Renal cortex interstitium (tissue), 15 donors: ENCODE measurements at places on chromosomes 6 and 20. TPM values are rescaled to one million over a fixed set of nuclear protein-coding genes. Genes with fewer than 3 reads are reported as not detected.

- DNase-seq, result no peak
Measured at GRCh38 chr6:1789092-1789491, 179.4 kb downstream of the FOXC1 start.

DNA sequence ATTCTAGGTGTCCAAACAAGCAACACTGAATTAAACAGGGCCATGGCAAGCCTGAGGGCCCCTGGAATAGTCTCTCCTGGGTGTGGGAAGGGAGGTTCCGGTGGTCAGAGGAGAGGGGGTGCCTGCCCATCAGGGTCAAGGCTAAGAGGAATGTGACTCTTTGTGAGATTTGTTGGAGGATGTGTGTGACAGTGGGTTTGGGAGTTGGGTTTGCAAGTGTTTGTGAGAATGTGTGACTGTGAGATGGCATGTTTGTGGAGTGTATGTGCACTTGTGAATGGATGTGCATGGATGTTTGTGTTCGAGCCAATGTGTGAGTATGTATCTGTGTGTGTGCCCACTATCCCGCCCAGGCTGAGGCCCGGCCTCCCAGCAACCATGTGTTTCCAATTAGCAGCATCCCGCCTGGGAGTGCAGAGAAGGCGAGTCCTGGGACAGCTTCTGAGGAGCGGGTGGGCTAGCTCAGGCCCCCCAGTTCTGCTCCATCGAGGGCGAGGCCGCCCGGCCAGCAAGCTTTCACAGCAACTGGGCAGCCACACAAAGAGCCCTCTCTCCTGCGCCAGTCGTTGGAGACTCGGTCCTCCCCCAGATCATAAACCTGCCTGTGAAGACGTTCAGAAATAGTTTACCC, 12.6 kb downstream of the FOXC1 start:
- DNase-seq, result no peak

DNA sequence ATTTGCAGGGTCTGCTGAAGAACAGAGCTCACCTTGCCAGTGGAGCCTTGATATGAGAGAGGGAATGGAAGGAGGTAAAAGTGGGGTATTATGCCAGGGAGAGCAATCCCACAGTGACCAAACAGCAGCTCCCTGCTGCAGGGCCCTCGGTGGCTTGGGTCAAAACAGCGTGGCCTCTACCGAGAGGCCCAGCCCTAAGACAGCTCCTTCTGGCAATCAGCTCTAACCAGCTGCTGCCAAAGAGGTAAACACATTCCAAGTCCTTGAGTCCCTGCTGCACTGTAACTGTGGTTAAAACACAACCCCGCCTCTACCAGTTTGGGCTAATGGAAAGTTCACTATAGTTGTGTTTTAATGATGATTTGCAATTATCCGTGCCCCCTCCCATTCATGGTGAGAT, 1.4 kb upstream of the DAAM2 start:
- DNase-seq, result no peak

- no peak for DNase-seq
Measured at GRCh38 chr20:54207053-54207742, 689 bp upstream of the PFDN4 start.

DNA sequence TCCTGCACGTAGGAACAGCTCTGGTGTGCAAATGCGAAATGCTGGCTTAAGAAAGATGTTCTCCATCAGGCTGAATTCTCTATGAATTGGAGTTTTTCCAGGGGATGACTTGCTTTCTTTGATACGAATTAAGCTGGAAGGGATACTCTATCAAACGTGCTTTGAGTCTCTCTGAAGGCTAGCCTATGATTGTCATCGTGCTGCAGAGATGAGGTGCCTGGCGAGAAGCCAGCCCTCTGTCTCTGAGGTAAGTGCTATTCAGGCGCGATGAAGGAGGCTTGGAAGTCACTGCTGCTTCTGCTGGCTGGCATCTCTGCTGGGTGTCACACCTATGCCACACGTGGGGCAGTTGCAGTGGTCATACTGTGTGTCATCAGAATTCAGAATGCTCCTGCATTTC, 223.7 kb downstream of the TAF4 start:
- DNase-seq, result no peak

DNA sequence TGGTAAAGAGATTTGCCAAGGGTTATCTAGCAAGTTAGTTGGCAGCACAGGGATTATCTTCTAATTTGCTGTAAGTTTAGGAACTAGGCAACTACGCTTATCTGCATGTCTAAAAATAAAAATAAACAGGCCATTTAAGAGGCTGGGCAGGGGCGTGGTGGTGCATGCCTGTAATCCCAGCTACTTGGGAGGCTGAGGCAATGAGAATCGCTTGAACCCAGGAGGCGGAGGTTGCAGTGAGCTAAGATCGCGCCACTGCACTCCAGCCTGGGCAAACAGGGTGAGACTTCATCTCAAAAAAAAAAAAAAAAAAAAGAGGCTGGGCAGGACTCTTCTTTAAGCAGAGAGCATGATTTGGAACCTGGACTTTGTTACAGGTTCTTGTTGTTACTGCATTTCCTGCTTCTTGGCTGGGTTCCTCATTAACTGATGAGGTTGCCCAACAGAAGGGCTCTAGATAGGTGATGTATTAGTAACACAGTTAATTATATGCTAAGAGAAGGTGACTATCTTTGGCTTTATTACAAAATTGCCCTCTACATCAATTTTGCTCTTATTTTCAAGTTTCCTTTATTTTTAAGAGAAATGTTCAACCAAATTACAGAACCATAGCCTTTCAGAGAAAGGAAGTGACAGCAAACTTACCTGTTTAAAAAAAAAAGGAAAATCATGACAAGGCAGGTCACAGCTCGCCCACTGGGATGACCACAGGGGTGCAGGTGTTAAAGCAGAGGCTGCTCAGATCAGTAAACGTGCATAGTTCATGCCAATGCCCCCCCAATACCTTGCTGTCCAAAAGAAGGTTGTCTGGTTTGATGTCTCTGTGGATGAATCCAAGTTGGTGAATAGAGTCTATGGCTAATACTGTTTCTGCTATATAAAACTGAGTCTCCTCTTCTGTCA, 32.5 kb downstream of the STK38 start:
- DNase-seq, result no peak

- no peak for DNase-seq
Measured at GRCh38 chr6:13586603-13587542, 12.5 kb downstream of the SIRT5 start.

DNA sequence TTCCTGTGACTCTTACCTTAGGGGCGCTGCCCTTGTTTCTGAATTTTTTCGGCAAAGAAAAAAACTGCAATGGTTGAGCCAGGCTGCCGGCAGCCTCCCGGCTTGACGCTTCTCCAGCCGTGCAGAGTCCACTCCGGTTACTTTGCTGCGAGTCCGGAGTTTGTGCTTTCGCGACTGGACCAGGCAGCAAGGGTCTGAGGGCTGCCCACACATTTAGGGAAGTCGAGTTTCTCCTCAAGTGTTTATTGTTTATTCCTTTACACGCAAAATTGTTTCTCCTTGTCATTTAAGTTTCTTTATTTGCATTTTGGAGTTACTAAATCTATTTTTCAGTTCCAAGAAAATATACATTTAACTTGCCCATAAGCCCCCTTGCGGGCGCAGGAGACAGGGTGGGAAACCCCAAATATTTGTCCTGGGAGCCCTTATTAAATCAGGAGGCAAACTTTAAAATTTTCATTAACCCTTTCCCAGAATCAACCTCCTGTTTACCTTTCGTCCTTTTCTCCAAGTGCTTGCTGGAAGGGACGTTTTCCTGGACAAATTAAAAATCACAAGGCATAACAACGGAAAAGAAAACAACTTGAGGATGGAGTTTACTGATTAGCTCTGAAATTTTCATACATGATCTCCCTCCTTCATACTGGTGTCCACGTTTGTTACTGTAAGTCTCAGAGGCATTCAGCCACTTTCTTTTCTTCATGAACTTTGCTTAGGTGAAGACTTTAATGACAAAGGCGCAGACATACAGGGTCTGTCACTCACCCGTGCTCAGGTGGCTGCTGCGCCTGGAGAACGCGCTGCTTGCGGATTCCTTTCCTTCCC, 1.7 kb upstream of the PDE10A start:
- no peak for DNase-seq

DNA sequence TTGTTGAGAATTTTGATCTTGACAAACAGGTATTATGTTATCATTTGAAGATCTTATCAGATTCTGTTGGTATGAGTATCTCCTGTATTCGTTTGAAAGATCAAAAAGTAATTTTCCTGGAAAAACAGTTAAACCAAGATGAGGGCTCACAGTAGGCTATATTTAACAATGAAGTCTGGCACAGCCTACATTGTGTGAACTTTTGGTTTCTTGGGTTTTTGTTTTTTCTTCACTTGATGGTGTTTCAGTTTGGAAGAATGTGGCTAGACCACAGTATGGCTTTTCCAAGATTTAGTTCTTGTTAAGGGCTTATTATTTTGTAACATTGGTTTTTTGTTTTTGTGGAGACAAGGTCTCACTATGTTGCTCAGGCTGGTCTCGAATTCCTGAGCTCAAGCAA, 306.4 kb downstream of the CDKAL1 start:
- DNase-seq, result no peak

DNA sequence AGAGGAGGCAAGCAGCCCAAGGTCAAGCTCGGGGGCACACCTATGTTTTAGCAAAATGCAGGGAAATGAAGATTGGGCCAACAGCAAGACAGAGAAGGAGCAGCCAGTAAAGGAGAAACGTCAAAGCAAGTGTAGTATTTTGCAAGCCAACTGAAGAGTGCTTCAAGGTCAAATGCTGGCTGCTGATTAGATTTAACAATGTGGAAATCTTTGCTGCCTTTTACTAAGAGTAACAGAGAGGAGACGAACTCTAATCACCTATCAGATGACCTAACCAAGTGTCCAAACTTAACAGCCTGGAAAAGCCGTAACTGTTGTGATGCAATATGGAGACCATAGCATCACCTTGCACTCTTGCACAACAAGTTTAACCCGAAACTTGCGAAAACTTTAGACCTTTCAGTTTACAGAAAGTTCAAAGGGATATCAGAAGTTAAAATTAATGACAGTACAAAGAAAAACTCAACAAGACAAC, 30.4 kb downstream of the AKIRIN2 start:
- no peak for DNase-seq

DNA sequence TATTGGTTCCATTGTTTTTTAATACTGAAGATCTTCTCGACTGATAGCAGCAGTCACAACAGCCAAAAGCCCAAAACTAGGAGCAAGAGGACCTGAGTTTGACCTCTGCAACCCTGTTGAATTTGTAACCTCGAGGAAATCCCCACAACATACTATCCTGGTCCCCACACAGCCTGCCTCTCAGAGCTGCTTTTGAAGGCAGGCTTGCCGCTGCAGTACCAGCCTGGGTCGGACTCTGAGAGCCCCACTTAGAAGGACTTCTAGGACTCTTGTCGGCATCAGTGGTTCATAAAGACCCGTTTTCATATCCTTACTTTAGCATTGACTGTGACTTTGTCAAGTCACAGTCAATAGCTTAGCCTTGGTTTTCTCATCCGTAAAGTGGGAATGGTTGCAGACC, 49.3 kb downstream of the EBF4 start:
- no peak for DNase-seq

DNA sequence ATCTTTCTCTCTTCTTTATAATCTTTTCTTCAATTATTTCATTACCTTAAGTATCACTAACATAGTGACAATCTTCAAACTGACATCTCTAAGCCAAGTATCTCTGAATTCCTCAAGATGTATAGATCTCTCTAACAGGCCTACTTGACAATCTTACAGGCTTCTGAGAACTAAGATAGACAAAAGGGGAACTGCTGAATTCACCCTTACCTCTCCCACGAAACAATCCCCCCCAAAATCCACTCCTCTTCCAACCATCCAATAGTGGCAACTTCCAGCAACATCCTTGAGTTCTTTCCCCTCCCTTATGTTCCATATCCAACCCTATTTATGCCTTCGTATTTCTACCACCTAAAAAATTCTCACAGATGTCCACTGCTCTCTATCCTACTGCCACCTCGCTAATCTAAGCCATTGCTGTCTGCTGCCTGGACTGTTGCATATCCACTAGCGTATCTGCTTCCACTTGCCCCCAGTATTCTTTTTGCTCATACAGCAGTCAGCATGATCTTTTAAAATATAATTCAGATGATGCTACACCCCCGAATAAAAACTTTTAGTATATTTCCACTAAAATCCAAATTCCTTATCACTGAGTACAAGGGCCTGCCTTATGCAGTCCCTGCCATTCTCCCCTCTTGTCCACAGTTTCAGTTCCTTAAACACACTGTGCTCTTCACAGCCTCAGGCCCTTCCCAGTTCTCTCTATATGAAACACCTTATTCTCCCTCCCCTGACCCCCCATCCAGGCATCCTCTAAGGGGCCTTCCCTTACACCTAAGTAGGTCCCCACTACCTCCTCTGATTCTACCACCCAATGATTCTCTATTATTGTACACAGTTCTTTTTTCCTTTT, 8.0 kb downstream of the REPS1 start:
- DNase-seq, result no peak

GRCh38 chr6:137873273-137873762, 6.3 kb downstream of the TNFAIP3 start:
- DNase-seq, result no peak

DNA sequence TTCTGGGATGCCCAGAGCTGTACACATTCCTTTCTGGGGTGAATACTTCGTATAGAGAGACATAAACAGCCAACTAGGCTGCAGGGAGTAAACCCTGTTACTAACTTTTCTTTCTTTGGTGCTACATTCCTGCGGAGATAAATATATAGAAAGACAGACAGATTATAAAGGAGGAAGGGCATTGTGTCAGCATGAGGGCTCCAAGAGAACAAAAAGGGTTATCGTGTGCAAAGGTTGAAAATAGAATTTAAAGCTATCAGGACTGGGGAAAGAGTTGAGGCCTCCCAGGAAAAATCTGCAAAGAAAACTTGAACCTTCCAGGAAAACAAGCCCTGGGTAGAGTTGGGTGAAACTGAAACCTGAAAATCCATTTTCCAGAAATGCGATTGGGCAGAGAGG, 68.0 kb downstream of the TMEM170B start:
- DNase-seq, result no peak

- DNase-seq, result no peak
Measured at GRCh38 chr6:96923871-96924493, 546 bp upstream of the KLHL32 start.

- no peak for DNase-seq
Measured at GRCh38 chr6:154432533-154433476, 76.2 kb upstream of the IPCEF1 start.

DNA sequence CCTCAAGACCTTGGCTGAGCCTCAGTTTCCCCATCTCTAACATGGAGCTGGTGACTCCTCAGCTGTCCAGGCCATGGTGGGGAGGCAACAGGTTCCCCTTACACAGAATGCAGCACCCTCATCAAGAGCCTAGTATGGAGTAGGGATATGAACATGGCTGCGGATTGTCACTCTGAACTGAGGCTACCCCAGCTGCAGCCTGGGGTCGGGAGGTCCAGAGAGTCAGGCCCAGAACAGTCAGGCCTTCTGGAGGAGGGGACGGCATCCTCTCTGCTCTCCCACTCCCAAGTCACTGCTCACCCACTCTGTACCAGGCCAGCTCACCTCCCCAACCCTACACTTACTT, 1.4 kb upstream of the FOXS1 start:
- no peak for DNase-seq

The TCP11 gene
- 3.2 TPM for polyA plus RNA-seq

The TRIM38 gene
- 14.8 TPM for polyA plus RNA-seq

The NRN1 gene
- polyA plus RNA-seq, result 5.8 TPM

The BMP5 gene
- 6.7 TPM for polyA plus RNA-seq

The SERPINB1 gene
- polyA plus RNA-seq, result 17.6 TPM

The RHAG gene
- 0.88 TPM for polyA plus RNA-seq

The EEF1A2 gene
- polyA plus RNA-seq, result 1.1 TPM

The MROH8 gene
- polyA plus RNA-seq, result 7.8 TPM
